ENCODE measurements at places on chromosomes 2 and 18.

- DNase-seq = no peak
These were observed 228.4 kb upstream of the MEX3C start for GRCh38 chr18:51425889-51426288.

- no peak for DNase-seq
These were observed 295.3 kb upstream of the EPAS1 start for GRCh38 chr2:46001741-46002506.

DNA sequence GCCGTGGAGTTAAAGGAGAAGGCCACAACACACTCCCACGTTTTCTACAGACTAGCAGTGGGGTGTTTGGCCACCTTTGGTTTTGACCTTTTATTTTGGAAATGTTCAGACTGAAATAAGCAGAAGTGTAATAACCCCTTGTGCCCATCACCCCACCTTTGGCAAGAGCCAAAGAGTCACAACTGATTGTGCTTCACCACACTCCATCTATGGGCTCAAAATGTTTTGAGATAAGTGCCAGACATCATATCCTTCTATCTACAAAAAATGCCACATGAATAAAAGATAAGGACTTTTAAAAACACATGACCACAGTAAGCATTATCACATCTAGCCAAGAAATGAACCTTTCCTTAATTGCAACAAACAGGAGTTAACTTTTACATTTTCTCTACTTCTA, 9.9 kb upstream of the GPR35 start:
- DNase-seq = no peak

DNA sequence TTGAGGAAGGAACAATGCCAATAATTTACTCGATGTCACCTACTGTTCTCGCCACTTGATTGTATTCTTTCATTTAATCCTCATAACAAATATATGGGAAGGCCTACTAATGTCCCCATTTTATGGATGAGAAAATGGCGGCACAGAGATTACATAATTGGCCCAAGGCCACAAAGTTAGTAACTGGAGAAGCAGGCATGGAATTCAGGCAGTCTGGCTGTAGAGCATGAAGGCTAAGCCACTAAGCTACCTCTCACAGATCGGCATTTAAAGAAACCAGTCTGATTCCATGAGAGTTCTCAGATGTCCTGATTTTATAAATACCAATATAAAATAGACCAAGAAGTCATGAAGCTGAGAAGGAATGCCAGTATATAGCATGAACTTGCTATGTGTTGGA, 121.8 kb upstream of the EPAS1 start:
- no peak for DNase-seq

DNA sequence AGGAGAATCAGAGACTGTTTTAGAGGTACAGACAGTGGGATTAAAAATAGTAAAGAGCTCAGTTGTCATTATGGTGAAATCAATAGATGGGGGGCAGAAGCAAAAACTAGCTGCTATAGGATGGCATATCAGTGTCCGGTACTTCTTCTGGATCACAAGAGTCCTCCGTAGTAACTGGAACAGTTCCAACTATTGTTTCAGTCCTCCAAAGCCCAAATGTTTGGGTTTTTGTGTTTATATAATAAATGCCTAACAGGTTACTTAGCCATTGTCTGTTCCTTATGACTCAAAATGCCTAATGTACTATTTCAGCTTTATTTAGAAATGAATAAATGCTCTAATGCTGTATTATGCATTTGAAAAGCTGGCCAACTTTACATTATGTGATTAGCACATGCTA, 401.2 kb downstream of the PTH2R start:
- DNase-seq = no peak

DNA sequence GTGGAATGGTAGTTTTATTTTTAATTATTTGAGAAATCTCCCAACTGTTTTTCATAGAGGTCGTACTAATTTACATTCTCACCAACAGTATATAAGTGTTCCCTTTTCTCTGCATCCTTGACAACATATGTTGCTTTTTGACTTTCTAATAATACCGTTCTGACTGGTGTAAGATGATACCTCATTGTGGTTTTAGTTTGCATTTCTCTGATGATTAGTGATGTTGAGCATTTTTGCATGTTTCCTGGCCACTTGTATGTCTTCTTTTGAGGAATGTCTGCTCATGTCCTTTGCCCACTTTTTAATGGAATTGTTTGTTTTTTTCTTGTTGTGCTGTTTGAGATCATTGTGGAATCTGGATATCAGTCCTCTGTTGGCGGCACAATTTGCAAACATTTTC, 242.5 kb downstream of the ZNF521 start:
- no peak for DNase-seq

DNA sequence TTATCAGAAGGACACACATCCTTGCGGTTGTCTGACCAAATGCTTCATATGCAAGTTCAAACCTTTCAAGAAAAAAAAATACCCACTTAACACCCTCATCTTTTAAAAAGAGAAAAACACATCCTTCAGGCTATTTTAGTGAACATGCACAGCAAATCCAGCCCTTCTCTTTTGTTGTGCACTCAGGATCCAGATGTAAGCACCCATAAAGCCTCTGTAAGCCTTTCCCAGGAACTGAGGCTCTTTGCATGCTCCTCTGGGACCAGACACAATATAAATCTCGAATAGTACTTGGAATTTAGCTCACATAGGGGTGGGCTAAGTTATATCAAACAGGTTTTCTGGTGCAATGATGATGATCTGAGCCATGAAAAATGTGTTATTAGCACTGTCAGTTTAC, 308.8 kb upstream of the FAM98A start:
- no peak for DNase-seq

DNA sequence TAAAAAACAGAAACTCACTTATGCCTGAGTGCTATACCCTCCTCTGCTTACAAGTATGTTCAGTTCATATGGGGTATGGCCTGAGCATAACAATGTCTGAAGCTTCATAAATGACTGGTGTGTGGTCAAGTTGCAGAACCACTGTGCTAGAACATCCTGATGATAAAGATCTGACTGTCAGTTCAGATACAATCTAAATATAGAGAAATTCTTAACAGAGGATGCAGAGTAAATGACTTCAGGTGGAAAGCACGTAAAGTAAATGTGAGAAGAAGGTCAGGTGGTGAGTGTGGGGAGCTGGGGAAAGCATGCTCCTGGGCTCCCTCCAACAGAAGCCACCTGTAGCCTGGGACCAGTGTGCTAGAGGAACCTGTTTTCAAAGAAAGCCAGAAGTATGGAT, 926.2 kb downstream of the TSN start:
- DNase-seq = no peak

- DNase-seq = peak; percentile 33
These were observed 1.0 kb upstream of the PPP4R3B start for GRCh38 chr2:55618275-55619055.

GRCh38 chr18:69677595-69677994, 270.1 kb downstream of the CD226 start:
- DNase-seq = no peak

GRCh38 chr2:228846161-228846560, 424.9 kb downstream of the PID1 start:
- DNase-seq = no peak

DNA sequence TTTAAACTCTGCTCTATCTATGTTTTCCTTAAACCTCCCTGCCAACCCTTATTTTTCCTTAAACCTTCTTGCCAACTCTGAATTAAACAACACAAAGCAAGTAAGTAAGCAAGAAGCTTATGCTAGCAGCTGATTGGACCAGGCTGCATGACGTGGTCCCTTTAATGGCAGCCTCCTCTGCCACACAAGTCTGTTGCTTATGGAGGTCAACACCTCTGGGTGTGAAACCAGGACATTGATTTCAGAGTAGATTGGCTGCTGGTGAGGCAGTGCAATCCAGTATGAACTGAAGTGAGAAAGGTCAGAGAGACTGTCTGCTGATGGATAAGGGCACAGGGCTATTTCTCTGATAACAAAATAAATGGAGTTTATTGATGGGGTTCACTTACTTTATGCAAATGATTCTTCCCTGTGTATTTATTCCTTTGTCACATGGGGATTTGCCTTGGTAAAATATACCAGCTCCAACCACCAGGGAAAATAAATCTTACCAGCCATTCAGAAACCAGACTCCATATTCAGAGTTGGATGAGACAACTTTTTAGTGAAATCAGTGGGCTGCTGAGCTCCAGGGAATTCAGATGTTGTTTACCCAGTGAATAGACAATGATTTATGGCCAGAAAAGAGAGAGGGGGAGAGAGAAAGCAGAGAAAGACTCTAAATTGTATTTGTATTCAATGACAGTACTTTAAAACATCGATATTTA, 112.2 kb upstream of the NCKAP5 start:
- no peak for DNase-seq

GRCh38 chr2:240593026-240593702, 6.6 kb downstream of the CAPN10 start:
- DNase-seq = no peak

DNA sequence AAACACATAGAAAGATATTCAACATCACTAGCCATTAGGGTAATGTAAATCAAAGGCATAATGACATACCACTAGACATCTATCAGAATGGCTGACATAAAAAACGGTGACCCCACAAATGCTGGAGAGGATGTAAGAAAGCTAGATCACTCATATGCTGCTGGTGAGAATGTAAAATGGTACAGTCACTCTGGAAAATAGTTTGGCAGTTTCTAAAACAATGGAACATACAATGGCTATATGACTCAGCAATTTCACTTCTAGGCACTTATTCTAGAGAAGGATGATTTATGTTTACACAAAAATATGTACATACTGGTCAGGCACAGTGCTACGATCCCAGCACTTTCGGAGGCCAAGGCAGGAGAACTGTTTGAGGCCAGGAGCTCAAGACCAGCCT, 87.3 kb downstream of the COLEC12 start:
- no peak for DNase-seq

GRCh38 chr18:57805117-57805516, 2.0 kb upstream of the ATP8B1 start:
- no peak for DNase-seq

DNA sequence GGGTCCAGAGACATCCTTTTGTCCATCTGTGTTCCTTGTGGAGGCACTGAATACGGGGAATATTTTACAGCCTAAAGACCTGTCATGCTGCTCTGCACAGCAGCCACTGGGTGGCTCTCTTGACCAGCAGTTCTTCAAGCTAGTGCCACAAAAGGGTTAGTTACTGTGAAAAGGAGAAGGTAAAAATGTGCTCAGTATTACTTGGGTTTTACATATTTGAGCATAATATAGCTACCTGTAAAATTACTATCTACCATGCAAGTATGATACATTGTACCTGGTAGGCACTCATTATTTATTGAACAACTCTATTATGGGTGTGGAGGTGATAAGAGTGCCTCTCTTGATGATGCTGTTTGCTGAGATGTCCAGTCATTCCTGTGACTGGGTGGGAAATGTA, 23.6 kb downstream of the FZD5 start:
- DNase-seq = no peak

DNA sequence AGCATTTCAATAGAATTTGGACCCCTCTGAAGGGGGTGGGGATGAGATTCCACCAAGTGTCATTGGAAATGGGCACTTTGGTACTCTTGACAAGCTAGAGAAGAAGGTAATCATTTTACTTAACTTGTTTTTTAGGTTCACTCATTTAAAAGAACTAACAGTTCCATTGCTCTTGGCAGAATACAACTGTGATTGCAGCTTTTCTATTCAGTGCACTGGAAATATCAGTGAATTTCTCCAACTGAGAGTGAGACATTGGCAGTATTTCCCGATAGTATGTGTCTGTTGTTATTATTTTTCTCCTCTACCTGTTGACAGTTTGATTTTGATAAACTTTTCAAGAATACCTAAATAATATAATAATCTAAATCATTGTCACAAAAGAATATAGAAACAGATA, 1356.7 kb upstream of the NXPH2 start:
- DNase-seq = no peak

GRCh38 chr18:70232261-70232660, 26.8 kb upstream of the RTTN start:
- DNase-seq = no peak

GRCh38 chr18:58315739-58316215, 271.8 kb downstream of the NEDD4L start:
- no peak for DNase-seq

GRCh38 chr2:21467910-21468309, 344.1 kb downstream of the TDRD15 start:
- no peak for DNase-seq
